Cortex of kidney (tissue), 1 donor: ENCODE measurements at places on chromosomes 3 and 15.

- DNase-seq: no peak
These were observed 54.2 kb downstream of the IL1RAP start for GRCh38 chr3:190568036-190568435.

DNA sequence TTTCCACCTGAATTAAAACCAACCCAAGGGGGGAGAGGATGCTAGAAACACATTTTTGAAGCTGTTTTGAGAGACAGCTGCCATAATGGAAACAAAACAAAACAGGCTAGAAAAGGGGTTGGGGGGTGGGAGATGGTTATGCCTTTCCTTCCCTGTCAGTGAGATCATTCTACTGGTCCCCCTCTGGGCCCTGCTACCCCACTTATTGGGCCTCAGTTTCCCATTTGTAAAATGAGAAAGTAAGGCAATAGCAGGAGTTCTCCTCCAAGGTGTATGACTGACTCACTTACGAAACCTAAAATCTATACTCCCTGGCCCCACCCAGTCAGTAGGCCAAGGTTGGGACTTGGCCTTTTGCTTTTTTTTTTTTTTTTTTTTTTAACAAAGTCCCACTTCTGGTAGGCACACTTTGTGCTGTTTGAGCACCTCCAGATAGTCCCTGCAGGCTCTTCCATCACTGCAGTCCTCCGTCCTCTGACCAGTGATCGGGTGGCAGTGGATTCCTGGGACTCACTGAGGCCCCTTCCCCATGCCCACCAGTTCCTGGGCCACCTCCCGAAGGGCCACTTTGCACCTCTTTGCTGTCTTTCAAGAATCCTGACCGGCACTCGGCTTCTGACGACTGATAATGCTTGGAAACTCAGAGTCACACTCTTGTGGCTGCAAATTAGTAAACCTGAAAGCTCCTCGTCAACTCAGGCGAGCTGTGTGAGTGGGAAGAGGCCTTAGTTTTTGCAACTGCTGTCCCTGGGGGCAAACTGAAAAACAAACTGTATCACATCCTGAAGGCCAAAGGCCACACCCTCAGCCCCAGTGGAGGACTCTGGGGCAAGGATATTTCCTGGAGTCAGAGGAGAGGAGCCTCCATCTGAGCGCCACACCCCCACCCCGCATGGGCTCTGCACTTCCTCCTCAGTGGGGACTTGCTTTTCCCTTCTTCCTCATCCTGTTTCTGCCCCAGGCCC is 6.7 kb upstream of the PSTPIP1 start:
- no peak for DNase-seq

- no peak for DNase-seq
These were observed 57.1 kb upstream of the GATA2 start for GRCh38 chr3:128550113-128550440.

DNA sequence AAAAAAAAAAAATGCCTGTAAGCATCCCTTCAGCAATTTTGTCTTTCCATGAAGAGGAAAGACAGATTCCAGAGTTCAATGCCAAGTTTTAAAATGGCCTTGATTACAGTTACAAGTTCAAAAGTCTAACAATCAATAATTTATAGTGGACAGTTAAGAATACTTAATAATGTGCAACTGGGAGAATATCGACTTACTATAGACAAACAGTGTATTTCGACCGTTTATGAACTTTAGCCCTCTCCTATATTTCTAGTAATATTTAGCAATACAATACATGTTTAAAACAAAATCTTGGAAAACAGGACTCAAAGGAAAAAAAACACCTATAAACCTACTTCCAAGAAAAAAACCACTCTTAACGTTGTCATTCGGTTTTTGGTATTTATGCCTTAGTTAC is 1.5 kb downstream of the PBRM1 start:
- no peak for DNase-seq

DNA sequence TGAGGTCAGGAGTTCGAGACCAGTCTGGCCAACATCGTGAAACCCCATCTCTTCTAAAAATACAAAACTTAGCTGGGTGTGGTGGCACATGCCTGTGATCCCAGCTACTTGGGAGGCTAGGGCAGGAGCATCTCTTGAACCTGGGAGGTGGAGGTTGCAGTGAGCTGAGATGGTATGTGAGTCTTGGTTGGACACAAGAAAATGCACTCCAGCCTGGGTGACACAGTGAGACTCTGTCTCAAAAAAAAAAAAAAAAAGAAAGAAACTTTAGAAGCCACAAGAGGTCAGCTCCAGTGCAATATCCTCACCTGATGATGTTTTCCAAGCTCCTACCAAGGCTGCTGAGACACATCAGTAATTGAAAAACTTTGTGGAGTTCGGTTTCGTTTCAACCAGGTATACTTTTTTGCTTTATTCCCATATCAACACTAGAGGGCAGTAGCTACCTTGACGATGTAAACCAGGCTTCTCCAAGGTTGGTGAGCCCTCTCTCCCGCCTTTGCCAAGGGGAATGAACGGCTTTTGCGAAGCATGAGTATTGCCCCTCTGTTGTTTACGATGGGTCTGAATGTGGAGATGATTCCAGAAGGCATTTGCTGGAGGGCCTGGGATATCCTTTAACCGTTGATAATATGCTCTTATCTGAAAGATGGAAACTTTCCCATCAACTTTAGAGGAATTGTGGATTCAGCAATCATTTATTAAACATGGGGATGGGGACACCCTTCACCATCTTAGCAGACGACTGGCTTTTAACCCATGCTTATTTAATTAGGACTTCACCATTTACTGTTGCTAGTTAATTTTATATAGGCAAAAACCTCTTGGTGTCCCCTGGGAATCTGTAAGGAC is 202.8 kb downstream of the SV2B start:
- no peak for DNase-seq

GRCh38 chr3:39168156-39168780 is 14.9 kb upstream of the CSRNP1 start:
- no peak for DNase-seq

GRCh38 chr15:52255935-52256334 is 39.7 kb downstream of the MYO5C start:
- no peak for DNase-seq

- no peak for DNase-seq
These were observed 19.4 kb upstream of the IQCF6 start for GRCh38 chr3:51798411-51798963.

DNA sequence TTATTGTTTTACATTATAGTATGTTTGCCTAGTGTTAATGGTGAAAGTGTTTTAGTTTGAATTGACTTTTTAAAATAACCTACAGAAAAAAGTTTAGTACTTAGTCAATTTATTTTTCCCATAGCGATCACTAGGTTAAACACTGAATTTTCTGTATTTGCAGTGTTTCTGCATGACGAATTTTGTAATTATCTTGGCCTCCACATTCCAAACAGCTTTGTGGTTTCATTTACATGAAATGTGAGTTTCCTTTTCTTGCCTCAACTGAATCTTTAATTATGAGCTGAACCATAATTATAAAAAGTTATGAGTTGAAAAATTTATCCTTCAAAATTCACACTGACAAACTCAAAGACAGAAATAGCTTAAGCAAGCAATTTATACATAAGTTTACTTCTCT is 235.5 kb downstream of the CTNNB1 start:
- no peak for DNase-seq

GRCh38 chr3:56813653-56813960 is 11.9 kb upstream of the ARHGEF3 start:
- DNase-seq: no peak

- DNase-seq: no peak
These were observed 35.0 kb upstream of the COLQ start for GRCh38 chr3:15556512-15556911.

- DNase-seq: no peak
These were observed 66.9 kb downstream of the CCNL1 start for GRCh38 chr3:157093096-157093495.

DNA sequence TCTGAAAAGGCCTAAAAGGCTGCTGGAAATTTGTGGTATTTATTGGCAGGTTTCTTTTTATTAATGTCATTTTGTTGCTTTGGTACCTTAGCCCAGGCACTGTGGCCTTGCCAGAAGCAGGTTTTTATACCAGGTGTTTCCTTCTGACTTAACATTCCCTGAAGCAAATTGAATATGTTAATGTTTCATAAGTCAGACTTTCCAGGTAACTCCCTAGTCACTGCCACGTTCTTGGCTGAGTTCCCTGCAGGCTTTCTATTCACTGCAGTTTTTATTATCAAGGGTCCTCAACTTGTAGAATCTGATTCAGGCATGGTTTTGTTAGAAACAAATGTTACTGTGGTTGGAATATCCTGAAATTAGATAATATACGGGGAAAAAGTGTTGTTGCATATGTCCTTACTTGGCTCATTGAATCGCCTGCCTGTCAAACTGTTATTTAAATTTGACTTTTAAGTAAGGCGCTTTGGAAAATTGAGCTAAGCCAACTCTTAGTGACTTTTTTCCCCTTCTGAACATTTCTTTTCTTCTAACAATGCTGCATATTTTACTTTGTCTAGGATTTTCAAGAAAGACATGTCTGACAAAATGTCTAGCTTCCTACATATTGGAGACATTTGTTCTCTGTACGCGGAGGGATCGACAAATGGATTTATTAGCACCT is 22.9 kb downstream of the ITPR1 start:
- no peak for DNase-seq

DNA sequence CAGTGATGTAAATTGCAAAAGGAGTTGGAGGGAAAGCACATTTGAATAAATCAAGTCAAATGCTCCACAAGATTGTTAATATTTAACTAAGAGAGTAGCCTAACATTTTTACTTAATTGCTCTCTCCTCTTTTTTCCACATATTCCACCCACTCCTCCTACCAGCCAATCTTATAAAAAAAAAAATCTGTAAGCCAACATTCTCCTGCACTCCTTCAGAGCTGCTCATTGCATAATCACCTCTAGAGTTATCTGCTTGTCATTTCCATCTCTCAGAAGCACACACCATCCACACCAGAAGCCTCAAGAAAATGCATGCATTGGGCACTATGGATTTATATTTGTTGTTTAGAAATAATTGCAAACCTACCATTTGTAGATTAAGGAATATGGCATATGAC is 64.1 kb downstream of the CADPS start:
- DNase-seq: no peak

DNA sequence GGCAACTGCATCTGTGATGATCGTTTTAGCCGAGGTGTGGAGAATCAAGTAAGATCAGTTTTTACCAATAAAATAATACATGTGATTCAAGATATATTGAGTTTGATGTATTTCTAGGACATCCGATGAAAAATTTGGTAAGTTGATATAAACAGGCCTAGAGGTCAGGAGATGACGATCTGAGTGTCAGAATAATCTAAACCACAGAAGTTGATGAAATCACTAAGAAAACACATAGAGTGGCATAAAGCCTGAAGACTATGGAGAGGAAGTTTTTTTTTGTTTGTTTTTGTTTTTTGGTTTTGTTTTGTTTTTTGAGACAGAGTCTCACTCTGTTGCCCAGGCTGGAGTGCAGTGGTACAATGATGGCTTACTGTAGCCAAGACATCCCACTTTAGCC is 235.3 kb downstream of the RBMS3 start:
- no peak for DNase-seq

GRCh38 chr3:141050576-141051442 is at the start of gene SPSB4:
Gene SPSB4 (plus strand): TSS chr3:141051347. CDS start chr3:141066105, 14,758 bp downstream.
- no peak for DNase-seq

DNA sequence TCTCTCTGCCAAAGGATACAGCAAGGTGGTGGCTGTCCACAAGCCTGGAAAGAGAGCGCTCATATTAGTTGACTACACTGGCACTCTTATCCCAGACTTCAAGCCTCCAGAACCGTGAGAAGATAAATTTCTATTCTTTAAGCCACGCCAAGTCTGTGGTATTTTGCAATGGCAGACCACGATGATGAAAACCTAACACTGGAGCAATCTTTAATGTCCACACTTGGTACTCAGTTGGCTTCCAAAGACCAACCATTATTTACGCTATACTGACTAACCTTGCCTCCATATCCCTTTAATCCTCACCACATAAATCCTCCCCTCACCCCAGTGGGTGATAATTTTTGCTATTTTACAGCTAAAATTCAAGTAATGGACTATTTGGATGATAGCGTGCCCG is 16.9 kb upstream of the LACTB start:
- DNase-seq: no peak

DNA sequence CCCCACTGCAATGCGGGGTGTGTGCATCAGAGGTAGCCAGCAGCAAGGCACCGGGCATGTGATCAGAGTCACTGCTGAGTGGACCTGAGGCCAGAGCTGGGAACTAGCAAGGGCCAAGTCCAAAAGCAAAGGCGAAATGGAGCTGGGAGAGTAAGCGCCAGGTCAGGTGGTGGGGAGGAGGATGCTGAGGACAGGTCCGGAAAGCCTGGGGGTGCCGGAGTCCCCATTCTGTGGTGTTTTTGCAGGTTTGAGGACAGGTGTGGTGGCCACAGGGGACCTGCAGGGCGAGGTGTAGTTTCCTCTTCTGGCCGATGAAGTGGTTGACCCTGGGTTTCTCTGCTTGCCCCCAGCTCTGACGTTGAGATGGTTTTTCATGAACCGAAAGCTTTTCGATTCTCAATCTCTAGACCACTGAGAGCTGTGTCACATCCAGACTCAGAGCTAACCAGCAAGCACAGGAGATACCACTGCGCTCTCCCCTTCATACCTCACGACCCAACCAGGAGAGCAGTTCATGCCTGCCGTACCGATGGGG is 35.0 kb upstream of the HES1 start:
- DNase-seq: no peak

DNA sequence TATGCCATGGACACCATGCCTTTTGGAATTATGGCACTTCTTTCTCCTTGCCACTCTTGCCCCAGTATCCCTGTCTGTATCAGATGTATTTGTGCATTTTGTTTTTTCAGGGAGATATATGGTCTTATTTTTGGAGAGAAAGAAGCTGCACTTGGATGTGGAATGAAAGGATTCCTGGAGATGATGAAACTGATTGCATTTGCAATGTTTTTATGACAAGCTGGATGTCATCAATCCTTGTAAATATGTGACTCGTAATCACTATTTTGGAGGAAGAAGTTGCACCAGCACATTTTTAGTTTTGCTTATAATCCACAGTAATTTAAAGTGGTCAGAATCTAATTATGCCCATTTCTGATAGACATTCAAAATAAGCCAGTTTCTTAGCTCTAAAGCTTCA is 165.0 kb downstream of the NR1D2 start:
- no peak for DNase-seq

DNA sequence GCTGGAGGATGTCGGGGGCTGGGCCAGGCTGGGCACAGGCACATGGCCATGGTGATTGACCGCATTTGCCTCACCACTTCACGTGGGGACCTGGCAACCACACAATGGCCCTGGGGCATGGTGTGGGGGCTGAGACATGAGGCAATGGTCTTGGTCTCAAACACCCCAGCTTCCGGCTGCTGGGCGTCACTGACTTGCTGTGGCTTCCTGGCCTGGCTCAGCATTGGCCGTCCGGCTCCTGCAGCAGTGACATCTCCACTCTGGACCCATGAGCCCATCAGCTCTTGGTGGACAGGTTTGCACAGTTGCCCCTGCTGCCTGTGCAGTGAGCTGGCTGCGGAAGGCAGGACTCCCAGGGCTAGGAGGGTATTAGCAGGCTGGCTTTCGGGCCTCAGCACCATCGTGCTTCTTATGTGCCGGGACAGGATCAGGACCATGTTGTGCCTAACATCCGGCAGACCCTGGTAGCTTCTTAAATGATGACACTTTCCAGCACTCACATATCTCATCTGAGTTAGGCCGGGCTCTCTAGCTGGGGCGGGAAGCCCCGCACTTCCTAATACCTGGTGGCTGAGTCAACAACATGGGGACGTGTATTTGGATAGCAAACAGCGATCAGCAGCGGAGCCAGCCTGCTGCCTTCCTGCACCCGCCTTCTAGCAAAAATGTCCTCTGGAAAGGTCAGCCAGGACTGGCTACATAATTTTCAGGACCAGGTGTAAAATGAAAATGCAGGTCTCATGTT is 34.1 kb downstream of the ZNF710 start:
- no peak for DNase-seq

- no peak for DNase-seq
These were observed 99.6 kb downstream of the TUSC7 start for GRCh38 chr3:116809208-116809607.
